ENCODE measurements at places on chromosomes 5 and 9. TPM values are rescaled to one million over a fixed set of nuclear protein-coding genes. Genes with fewer than 3 reads are reported as not detected.

- no peak for ATAC-seq
Observed at GRCh38 chr9:130642926-130643325, 21.5 kb upstream of the PRDM12 start.

SPOUT1 gene
- total RNA-seq: 21.2 TPM

TRIM36 gene
- total RNA-seq: 3.9 TPM

SLC25A2 gene
- total RNA-seq: 1.2 TPM

GRCh38 chr5:74640954-74641734, 616 bp upstream of the ENC1 start:
- peak; percentile 56 for ATAC-seq

GRCh38 chr5:78604689-78605285, 43.8 kb downstream of the LHFPL2 start:
- no peak for ATAC-seq

GRCh38 chr9:127506814-127507750, 55.8 kb downstream of the LRSAM1 start:
- ATAC-seq: no peak
